ENCODE measurements at places on chromosomes 12 and 14. TPM values are rescaled to one million over a fixed set of nuclear protein-coding genes. Genes with fewer than 3 reads are reported as not detected.

DACT1 gene
- total RNA-seq: 10.1 TPM

C12orf42 gene
- total RNA-seq: not detected

ATF1 gene
- 33.0 TPM for total RNA-seq

TTC9 gene
- total RNA-seq: 9.2 TPM

NFE2 gene
- 2.9 TPM for total RNA-seq

IGF1 gene
- total RNA-seq: 57.1 TPM

OR10A7 gene
- total RNA-seq: not detected

KLRC4 gene
- total RNA-seq: 0.38 TPM

ACSM4 gene
- not detected for total RNA-seq

ERBB3 gene
- 38.6 TPM for total RNA-seq

HIGD1C gene
- not detected for total RNA-seq

RNASE1 gene
- total RNA-seq: 518 TPM

CCDC177 gene
- not detected for total RNA-seq

OR4N5 gene
- not detected for total RNA-seq

BCL11B gene
- total RNA-seq: 1.4 TPM

ASB2 gene
- 1.4 TPM for total RNA-seq

GPR84 gene
- total RNA-seq: 10.3 TPM

RFLNA gene
- 1.4 TPM for total RNA-seq

TAS2R42 gene
- not detected for total RNA-seq

ASCL1 gene
- total RNA-seq: not detected

IL31 gene
- not detected for total RNA-seq

OXA1L gene
- total RNA-seq: 95.6 TPM

LAG3 gene
- 0.79 TPM for total RNA-seq

IFNG-AS1 gene
- 0.23 TPM for total RNA-seq
